Body of pancreas (tissue), 4 donors: ENCODE measurements at places on chromosomes 12 and 14. TPM values are rescaled to one million over a fixed set of nuclear protein-coding genes. Genes with fewer than 3 reads are reported as not detected.

DNA sequence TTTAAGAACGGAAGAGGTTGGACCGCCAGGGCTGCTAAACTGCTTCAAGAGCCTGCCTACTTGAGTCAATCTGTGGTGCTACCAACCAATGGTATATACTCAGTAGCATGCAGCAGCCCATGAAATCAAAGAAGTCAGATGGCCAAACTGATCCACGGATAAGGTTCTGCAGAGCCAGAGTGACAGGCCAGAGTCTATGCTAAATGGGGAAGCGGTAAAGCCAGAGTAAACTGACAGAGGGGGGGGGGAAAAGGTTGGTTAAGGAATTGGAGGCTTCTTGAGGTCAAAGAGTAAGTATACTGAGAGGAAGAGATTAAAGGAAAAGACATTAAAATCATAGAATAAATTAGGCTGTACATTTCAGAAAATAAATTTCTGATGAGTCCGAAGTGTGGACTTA is 15.4 kb upstream of the SLC6A13 start:
- no peak for DNase-seq
- H3K4me1 ChIP-seq: no peaks in the 10 kb centered on the region
- H3K27ac ChIP-seq: no peak overlapping the region
- H3K27me3 ChIP-seq: no peaks in the 10 kb centered on the region
- H3K4me3 ChIP-seq: no peak overlapping the region
- H3K36me3 ChIP-seq: no peaks in the 10 kb centered on the region

GRCh38 chr12:69894800-69895383 is 69.9 kb downstream of the MYRFL start:
- no peak for DNase-seq
- no peak overlapping the region for H3K27ac ChIP-seq
- H3K36me3 ChIP-seq: no peaks in the 10 kb centered on the region
- H3K4me3 ChIP-seq: no peak overlapping the region
- no peaks in the 10 kb centered on the region for H3K27me3 ChIP-seq

GRCh38 chr12:125633686-125634085 is 568.5 kb downstream of the AACS start:
- H3K4me1 ChIP-seq: no peaks in the 10 kb centered on the region
- no peaks in the 10 kb centered on the region for H3K27me3 ChIP-seq
- H3K4me3 ChIP-seq: no peak overlapping the region
- no peaks in the 10 kb centered on the region for H3K36me3 ChIP-seq
- no peak overlapping the region for H3K27ac ChIP-seq
- peak; percentile 48 for DNase-seq

The ARHGAP9 gene
- total RNA-seq: 18.9 TPM

DNA sequence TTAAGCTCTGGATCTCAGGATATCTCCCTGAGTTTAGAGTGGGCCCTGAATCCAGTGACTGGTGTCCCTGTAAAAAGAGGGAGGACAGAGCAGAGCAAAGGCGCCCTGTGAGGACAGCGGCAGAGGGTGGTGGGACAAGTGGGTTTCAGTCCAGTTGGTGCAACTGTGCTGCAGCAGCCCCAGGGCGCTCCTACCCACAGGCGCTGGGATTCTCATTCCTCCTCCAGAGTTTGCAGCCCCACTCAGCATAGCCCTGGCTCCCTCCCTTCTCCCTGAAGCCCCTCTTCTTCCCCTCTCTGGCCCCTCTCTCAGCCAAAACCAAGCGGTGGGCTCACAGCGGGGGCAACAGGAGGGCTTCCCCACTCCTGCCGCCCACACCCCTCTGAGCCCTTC is 1.6 kb downstream of the TMEM179 start:
- H3K36me3 ChIP-seq: no peaks in the 10 kb centered on the region
- DNase-seq: no peak
- no peak overlapping the region for H3K27ac ChIP-seq
- no peak overlapping the region for H3K4me3 ChIP-seq

- H3K27me3 ChIP-seq: no peaks in the 10 kb centered on the region
- H3K4me1 ChIP-seq: peaks cover 49% of the 10 kb centered on the region
- peak overlapping the region; percentile 98 for H3K27ac ChIP-seq
- DNase-seq: peak; percentile 92
- H3K36me3 ChIP-seq: peaks cover 16% of the 10 kb centered on the region
These were observed 1.5 kb downstream of the SLC38A2 start for GRCh38 chr12:46370792-46371717.

DNA sequence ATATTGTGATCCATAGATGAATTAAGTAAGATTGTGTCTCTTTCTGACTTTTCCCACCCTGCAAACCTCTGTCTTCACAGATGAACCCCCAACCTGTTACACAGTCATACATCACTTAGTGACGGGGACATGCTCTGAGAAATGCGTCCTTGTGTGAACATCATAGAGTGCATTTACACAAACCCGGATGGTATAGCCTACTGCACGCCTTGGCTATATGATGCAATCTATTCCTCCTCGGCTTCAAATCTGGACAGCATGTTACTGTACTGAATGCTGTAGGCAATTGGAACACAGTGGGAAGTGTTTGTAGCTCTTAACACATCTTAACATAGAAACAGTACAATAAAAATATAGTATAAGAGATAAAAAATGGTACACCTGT is 7.4 kb upstream of the TESPA1 start:
- no peaks in the 10 kb centered on the region for H3K27me3 ChIP-seq
- no peak overlapping the region for H3K4me3 ChIP-seq
- no peaks in the 10 kb centered on the region for H3K4me1 ChIP-seq
- H3K27ac ChIP-seq: no peak overlapping the region
- no peak for DNase-seq

The LMO3 gene
- 46.2 TPM for total RNA-seq

The SLC8A3 gene
- total RNA-seq: under 0.01 TPM

GRCh38 chr12:121893961-121894460 is 5.4 kb downstream of the PSMD9 start:
- peak; percentile 63 for DNase-seq
- H3K4me3 ChIP-seq: no peak overlapping the region
- H3K4me1 ChIP-seq: peaks cover 44% of the 10 kb centered on the region
- no peaks in the 10 kb centered on the region for H3K36me3 ChIP-seq

The TAS2R31 gene
- 7.0 TPM for total RNA-seq

The KRT86 gene
- 1.8 TPM for total RNA-seq

The HOXC12 gene
- total RNA-seq: not detected

The C12orf50 gene
- not detected for total RNA-seq
